ENCODE measurements at places on chromosomes 6 and 20.

DNA sequence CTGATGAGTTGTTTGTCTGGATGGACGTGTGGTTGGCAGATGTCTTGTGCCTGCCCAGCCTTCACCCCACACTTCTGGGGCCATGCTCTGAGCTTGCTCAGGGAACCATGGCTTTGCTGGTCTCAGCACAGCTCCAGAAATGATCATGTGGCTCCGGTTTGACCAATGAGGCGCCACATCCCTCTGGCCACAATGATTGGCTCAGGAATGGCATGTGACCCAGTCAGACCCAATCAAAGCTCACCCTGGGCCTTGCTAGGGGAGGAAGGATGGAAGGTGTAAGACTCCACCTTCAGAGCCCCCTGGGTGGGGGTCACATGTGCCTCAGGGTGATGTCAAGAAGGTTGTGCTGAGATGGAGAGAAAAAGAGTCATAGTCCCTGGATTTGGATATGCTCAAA lies 281.6 kb upstream of the SULF2 start:
- no peak for DNase-seq

GRCh38 chr6:127458817-127459216 lies 372 bp downstream of the KIAA0408 start:
- peak; percentile 35 for DNase-seq

DNA sequence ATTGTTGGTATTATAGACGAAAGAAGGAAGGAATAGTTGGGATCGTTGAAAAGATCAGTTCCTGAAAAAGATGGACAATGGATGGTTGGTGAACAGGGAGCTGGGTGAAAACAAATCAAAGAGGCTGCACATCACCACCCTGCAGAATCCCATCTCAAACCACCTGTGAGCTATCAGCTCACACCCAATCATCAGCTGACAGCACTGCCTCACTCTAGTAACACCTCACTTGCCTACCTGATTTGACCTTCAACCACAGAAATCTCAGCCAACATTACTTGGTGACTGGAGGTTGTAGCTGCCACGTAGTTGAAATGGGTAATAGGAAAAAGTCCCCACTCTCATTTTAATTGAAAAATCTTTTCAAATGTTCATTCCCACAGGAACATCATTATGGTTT lies 101.8 kb upstream of the DST start:
- DNase-seq, result no peak

- DNase-seq, result no peak
Observed at GRCh38 chr6:154157082-154157481, 118.0 kb downstream of the OPRM1 start.

DNA sequence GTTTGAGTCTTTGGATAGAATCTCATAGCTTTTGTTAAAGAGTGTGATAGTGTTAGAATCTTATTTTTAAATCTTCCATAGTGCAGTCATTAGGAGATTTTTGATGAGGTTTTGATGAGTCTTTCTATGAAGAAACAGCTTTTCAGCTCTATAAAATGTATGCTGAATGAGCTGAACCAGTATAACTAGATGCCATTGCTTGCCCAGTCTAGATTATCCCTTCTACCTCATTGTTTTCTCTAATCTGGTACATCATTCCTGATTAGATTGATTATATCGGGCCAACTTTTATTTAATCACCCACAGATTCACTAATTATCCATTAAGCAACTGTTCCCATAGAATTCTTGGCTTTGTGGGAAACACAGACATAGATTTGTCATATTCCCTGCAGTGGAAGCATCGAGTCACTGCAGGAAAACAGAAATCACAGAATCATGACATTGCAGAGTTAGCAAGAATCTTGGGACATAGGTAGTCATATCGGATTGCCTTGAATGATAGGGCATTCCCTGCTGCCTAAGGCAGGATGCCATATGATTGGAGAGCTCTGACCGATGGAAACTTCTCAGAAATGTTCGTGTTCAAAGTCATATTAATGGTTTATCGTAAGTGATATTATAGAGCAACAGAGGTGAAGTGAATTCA lies 882.7 kb upstream of the FLRT3 start:
- no peak for DNase-seq

- DNase-seq, result peak; percentile 15
Observed at GRCh38 chr6:114339706-114340105, 3.1 kb downstream of the HS3ST5 start.

DNA sequence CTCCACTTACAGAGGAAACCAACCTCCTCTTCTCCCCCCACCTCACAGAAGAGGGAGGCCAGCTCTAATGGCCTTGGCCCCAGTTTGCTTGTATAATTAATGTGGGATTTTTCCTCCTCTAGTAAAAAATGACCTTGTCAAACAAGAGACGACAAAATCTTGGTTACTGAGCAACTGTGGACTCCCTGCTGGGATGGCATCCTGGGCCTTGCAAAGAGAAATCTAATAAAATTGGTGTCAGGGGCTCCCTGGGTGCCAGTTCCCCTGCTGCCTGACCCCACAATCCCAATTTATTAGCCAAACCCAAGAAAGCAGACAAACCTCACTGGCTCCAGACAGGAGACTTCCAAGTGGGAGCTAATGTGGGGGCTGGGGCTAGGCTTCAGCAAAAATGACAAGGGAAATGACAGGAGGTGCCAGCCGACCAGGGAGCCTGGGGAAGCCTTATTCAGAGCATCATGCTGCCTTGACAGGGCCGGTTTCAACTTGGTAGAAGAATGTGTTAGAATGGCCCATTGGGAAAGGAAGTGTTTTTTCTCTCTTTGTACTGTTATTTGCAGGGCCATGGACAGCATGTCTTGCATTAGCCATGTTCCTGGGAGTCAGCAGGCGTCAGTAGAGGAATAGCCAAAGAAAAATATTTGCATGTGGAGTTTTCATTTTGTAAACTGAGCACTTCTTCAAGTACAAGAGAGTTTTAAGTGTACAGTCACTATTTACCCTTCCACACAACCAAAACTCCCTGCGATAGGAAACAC lies 816.9 kb downstream of the DHX35 start:
- no peak for DNase-seq

- DNase-seq, result no peak
Observed at GRCh38 chr6:21147995-21148394, 445.6 kb upstream of the SOX4 start.

- no peak for DNase-seq
Observed at GRCh38 chr6:111050261-111051023, 36.9 kb upstream of the SLC16A10 start.

GRCh38 chr20:4043796-4044195 lies 28.4 kb upstream of the RNF24 start:
- DNase-seq, result no peak

GRCh38 chr6:34891296-34891695 lies 2.2 kb downstream of the ANKS1A start:
- DNase-seq, result no peak

DNA sequence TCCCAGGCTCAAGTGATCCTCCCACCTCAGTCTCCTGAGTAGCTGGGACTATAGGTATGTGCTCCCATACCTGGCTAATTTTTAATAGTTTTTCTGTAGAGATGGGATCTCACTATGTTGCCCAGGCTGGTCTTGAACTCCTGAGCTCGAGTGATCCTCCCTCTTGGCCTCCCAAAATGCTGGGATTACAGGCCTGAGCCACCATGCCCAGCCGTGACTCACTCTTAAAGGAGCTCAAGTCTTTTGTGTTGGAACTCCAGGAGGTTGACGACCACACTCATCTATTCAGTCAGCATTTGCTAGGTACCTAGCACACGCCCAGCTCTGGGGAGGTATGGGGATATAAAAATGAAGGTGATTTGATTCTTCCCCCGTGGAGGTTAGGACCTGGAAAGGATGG lies 62.8 kb downstream of the UTRN start:
- no peak for DNase-seq

DNA sequence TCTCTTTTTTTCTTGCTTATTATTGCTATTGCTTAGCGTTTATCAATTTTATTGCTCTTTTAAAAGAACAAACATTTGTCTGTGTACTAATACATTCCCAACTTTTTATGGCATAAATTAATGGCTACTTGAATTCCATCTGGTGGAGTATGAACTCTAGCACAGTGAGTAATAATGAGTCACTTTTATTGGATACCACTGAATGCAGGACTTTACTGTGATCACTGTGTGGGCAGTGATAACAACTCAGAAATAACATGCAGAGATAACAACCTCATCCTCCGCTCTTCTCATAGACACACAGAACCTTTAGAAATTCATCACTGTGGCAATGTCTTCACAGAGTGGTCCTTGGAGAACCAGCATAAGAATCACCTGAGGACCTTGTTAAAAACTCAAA lies 174.9 kb upstream of the PRND start:
- no peak for DNase-seq

DNA sequence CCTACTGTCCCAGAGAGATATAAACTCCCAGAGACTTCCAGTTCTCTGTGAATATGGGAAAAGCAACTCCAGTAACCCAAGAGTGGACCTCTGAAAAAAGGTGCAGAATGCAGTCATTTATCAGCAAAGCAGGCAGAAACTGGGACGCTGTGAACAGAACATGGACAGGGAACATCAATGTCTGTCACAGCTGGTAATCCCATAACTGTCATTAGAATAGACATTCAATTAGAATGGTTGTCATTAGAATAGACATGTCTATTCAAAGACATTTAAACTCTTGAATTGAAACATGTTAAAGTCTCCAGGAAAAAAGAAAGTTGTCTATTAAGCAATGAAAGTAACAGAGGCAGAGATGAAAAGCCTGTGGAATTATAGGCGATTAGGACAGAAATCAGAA lies 302.1 kb downstream of the BTBD3 start:
- DNase-seq, result no peak

DNA sequence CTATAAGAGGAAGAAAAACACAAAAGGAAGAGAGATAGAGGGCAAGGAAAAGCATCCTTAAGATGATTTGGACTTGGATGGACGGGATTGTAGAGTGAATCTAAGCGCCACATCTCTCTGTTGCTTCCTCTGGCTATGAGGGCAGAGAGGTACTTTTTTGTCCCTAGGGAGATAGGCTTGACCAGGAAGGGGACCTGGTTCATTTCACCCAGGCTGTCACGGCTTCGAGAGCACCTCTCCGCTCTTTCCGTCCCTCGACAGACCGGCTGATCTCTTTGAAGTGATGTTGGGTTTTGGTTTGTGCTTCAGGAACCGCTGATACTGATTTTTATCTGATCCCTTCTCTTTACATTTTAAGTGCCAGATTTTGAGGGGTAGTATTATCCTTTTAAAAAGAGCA lies 19.6 kb downstream of the NKX2-4 start:
- DNase-seq, result no peak

Data from HepG2 (cell line).